ENCODE measurements at places on chromosomes 7 and 10. TPM values are rescaled to one million over a fixed set of nuclear protein-coding genes. Genes with fewer than 3 reads are reported as not detected.

DNA sequence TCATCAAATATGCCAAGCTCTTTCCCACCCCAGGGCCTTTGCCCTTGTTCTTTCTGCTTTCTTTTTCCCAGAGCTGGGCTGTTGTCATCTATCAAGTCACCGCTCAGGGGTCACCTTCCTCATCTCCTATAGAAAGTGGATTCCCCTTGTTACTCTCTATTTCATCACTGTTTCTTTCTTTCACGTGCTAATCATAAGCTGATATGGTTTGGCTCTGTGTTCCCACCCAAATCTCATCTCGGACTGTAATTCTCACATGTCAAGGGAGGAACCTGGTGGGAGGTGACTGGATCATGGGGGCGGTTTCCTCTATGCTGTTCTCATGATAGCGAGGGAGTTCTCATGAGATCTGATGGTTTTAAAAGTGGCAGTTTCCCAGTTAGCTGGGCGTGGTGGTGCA lies 17.0 kb upstream of the TIAL1 start:
- no peak for DNase-seq
- H3K4me1 ChIP-seq = no peaks in the 10 kb centered on the region
- H3K36me3 ChIP-seq = no peaks in the 10 kb centered on the region
- H3K4me3 ChIP-seq = no peak overlapping the region
- H3K27ac ChIP-seq = no peak overlapping the region

DNA sequence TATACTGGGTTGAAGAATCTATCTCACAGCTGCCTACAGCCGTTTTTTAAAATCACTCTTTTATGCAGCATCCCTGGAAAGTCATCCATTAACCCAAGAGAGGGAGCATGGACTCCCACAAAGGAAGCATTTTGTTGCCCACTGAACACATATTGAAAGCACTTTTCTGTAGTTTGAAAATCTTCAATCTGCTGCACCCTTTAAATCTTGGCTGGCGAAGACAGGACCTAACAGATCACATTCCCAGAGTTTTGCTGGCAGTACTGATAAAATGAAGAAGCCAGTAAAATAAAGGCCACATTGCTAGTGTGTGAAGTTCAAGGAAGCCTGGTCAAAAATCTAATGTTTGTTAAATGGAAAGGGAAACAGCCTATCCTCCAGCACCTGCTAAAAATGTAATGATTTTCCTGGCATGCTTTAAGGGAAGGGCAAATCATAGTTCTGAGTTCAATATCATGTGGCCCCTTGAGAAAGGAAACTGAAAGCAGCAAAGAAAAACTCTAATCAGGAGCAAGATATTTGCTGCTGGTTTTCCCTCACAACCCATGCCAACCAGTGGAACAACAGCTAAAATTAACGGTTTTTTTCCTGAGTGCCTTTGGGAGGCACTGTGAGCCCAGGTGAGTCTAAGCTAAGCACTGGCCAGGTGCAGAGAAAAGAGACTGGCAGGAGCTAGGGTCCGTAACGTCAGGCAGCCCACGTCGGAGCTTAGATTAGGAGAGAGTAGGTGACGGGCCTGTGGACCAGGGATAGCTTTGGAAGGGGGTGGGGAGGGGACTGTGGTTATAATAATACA lies 97.9 kb upstream of the PALS2 start:
- H3K36me3 ChIP-seq = no peaks in the 10 kb centered on the region
- H3K4me3 ChIP-seq = no peak overlapping the region
- H3K4me1 ChIP-seq = no peaks in the 10 kb centered on the region

KCNH2 gene
- total RNA-seq = 51.0 TPM

OR2A5 gene
- total RNA-seq = not detected

GRCh38 chr10:133088956-133089800 lies 1.5 kb downstream of the ADGRA1 start:
- H3K4me1 ChIP-seq = peaks cover 9% of the 10 kb centered on the region
- H3K27ac ChIP-seq = no peak overlapping the region
- no peak overlapping the region for H3K4me3 ChIP-seq
- no peak for DNase-seq
- no peaks in the 10 kb centered on the region for H3K36me3 ChIP-seq
- H3K27me3 ChIP-seq = no peaks in the 10 kb centered on the region

- peaks cover 23% of the 10 kb centered on the region for H3K4me1 ChIP-seq
- no peaks in the 10 kb centered on the region for H3K36me3 ChIP-seq
- H3K27ac ChIP-seq = no peak overlapping the region
- no peak overlapping the region for H3K4me3 ChIP-seq
- DNase-seq = no peak
These were observed 1.9 kb downstream of the VGF start for GRCh38 chr7:101163279-101164070.

GRCh38 chr10:88850712-88851111 lies 932 bp downstream of the ANKRD22 start:
- H3K4me3 ChIP-seq = no peak overlapping the region
- no peaks in the 10 kb centered on the region for H3K27me3 ChIP-seq
- no peak for DNase-seq

CALU gene
- 334 TPM for total RNA-seq

DNA sequence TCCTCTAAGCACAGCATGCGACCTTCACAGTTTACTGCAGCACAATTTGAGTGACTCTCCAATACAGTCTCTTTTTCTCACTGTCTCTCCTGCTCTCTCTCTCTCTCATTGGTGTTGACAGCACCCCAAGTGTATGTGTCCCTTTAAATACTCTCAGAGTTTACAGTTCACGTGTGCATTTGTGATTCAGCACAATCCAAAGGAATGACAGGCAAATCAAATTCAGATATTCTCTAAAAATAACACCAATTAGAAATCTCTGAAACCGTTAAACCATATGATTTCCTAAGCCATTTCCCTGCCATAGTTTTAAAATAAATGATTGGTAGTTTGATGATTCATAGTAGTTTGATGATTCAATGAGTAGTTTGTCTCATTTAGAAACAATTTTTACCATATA lies 104.0 kb upstream of the GAD2 start:
- H3K4me1 ChIP-seq = no peaks in the 10 kb centered on the region
- H3K27me3 ChIP-seq = no peaks in the 10 kb centered on the region
- no peak for DNase-seq
- H3K36me3 ChIP-seq = no peaks in the 10 kb centered on the region
- no peak overlapping the region for H3K27ac ChIP-seq
- H3K4me3 ChIP-seq = no peak overlapping the region

Measured in uterus (tissue), 4 donors.